ENCODE measurements at places on chromosomes 6 and 20.

- no peaks in the 10 kb centered on the region for H3K27me3 ChIP-seq
- peaks cover 37% of the 10 kb centered on the region for H3K4me1 ChIP-seq
- no peak overlapping the region for H3K27ac ChIP-seq
- peaks cover 53% of the 10 kb centered on the region for H3K36me3 ChIP-seq
- H3K4me3 ChIP-seq, result no peak overlapping the region
Observed at GRCh38 chr6:39200498-39201020, 28.7 kb downstream of the KCNK5 start.

GRCh38 chr20:59047938-59048680 is 5.5 kb upstream of the PRELID3B start:
- peaks cover 17% of the 10 kb centered on the region for H3K27me3 ChIP-seq
- peaks cover 29% of the 10 kb centered on the region for H3K4me1 ChIP-seq
- H3K27ac ChIP-seq, result peak overlapping the region; percentile 82

DNA sequence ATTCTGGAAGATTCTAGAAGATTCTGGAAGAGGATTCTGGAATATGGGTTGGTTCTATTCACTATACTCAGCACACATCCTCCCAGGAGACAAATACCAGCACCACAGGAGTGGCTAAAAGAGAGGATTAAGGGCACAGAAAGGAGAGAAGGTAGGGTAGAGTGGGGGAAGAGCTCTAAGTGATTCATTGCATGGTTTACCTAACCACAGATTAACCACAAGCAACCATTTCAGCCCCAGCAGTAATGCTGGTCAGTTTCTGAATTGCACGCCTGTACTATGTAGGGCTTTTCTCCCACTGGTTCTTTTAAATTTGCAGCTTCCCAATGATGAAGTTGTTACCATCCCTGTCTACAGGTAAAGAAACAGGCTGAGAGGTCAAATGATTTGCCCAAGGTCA is 192.7 kb upstream of the PMEPA1 start:
- no peak overlapping the region for H3K27ac ChIP-seq
- H3K4me1 ChIP-seq, result peaks cover 3% of the 10 kb centered on the region
- H3K36me3 ChIP-seq, result no peaks in the 10 kb centered on the region
- H3K27me3 ChIP-seq, result peaks cover 17% of the 10 kb centered on the region

- H3K27me3 ChIP-seq, result peaks cover 12% of the 10 kb centered on the region
- no peak overlapping the region for H3K27ac ChIP-seq
- H3K36me3 ChIP-seq, result no peaks in the 10 kb centered on the region
Observed at GRCh38 chr6:36362551-36363370, 24.7 kb downstream of the ETV7 start.

DNA sequence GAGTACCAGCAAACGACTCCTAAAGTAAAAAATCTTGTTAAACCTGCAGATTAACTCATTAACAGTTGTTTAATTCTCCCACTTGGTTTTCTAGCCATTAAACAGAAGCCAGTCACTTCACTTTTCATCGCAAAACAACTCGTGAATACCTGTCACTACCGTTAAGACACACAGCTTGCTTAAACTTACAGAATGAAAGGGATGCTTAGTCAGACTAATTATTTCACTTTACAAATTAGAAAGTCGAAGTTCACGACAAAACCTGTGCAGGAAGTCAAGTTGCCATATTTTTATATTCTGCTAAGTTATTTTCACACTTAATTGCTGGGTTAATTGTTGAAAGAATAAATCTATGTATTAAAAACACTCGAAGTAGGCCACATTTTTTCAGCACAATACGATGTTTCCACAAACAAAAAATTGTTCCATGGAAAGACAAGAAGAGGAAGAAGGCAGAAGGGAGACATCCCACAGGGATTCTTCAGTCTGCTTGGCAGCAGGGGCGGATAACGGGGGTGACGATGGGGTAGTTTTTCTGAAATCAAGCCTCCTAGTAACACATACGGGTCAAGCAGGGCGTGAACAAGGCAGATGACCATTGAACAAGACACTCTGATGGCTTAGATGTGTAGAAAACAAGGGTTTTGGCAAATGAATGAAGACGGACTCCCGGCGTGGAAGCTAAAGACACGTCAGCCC is 933 bp downstream of the SSR1 start:
- no peaks in the 10 kb centered on the region for H3K27me3 ChIP-seq
- H3K27ac ChIP-seq, result peak overlapping the region; percentile 99
- peaks cover 32% of the 10 kb centered on the region for H3K4me1 ChIP-seq
- H3K4me3 ChIP-seq, result peak overlapping the region; percentile 100

All from activated T-helper 2 cell treated with anti-CD3 and anti-CD28 coated beads, Interferon-gamma antibody, Interleukin-2, Interleukin-4, amounts not matched to agents 10 μg/mL and 5 μg/mL and 100 μg/mL, durations not matched to agents 14 hours and 24 hours and 36 hours (primary cell).